ENCODE measurements at places on chromosomes 4 and X.
A peak's percentile ranks its signal among the peaks of the same experiment; 100 is the strongest.

DNA sequence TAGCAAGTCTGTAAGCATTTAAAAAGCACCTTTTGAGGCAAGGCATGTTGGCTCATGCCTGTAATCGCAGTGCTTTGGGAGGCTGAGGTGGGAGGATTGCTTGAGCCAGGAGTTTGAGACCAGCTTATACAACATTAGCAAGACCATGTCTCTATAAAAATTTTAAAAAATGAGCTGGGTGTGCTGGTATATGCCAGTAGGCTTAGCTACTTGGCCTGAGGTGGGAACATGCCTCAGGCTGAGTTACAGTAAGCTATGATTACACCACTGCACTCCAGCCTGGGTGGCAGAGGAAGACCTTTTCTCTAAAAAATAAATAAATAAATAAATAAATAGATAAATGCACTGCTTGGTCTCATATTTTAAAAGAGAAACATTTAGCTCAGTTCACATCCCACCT is 26.8 kb downstream of the BLTP1 start:
- no peak for DNase-seq

- DNase-seq, result peak; percentile 30
Measured at GRCh38 chr4:15729910-15730533, 27.2 kb downstream of the BST1 start.

DNA sequence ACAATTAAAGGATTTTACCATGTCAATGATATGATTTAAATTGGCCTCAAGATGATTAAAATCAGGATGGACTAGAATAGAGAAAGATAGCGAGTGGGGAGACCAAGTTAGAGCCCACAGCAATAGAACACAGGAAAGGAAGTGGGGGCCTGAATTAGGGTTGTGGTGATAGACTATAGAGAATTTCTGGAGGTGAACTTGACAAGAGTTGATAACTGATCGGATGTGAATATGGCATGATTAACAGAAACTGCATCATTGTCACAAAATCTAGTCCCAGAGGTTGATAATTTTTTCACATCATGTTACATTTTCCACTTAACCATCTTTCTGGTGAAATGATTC is 26.3 kb upstream of the TRPC3 start:
- no peak for DNase-seq

DNA sequence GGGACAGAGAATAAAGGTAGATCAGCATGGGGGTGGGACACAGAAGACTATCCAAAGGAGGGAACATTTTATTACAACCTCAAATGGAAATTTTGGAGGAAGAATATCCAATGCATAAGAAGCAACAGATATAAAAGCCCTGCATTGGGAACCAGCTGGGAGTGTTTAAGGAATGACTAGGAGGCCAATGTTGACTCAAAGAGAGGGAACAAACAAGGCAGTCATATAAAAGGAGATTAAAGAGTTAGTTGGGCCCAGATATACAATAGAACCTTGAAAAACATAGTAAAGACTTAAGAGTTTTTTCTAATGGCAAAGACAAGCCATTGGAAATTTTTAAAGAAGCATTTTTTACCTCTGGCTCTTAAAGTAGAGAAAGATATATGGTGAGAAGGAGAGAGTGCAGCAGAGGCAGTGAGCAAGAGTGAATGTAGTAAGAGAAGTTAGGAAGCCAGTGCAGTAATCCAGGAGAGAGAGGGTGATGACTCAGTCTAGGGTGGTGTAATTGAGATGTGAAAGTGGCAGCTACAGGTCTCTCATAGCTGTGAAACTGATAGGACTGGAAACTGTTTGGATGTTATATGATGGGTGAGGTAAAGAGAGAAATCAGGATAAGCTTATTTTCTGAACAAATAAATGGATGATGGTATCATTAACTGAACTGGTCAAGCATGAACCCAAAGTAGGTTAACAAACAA is 182.2 kb upstream of the ATOH1 start:
- DNase-seq, result no peak

- no peak for DNase-seq
Measured at GRCh38 chr4:81221303-81222081, 6.5 kb upstream of the PRKG2 start.

DNA sequence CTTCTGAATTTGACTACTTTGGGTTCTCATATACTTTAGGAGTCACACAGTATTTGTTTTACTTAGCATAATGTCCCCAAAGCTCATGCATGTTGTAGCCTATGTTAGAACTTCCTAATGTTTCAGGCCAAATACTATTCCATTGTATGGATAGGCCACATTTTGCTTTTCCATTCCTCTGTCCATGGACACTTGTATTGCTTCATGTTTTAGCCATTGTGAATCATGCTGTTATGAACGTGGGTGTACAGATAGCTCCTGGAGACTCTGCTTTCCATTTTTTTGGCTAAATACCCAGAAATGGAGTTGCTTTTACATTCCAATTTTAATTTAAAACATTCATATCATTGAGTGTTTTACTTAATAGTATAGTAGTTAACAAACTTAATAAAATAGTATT is 54.5 kb downstream of the HTT start:
- no peak for DNase-seq

- no peak for DNase-seq
Measured at GRCh38 chrX:35439692-35440091, 358.4 kb upstream of the MAGEB16 start.

- no peak for DNase-seq
Measured at GRCh38 chr4:70802928-70803580, 36.6 kb downstream of the GRSF1 start.

DNA sequence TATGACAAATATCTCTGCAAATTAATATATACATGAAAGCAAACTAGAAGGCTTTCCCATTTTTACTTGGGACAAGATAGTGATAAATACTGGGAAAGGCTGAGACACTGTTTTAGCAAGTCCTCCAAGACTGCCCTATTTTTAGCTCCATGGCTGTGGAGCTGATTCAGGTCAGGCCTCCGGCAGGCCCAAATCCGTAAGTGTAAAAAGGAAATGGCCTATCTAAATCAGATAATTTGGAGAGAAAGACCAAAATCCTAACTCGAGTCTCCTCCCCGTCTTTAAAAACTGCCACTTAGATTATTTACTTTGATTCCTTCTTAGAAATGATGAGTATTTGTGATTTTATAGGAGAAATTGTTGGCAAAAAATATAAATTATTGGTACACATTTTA is 2.9 kb downstream of the OTUD4 start:
- DNase-seq, result no peak

DNA sequence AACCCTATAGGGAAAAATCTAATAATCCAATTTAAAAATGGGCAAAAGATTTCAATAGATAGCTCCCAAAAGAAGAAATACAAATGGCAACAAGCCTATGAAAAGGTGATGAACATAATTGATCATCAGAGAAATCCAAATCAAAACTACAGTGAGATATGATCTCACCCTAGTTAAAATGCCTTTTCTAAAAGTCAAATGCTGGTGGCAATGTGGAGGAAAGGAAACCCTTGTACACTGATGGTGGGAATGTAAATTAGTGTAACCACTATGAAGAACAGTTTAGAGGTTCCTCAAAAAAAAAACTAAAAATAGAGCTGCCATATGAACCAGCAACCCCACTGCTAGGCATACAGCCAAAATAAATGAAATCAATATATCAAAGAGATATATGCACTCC is 44.5 kb downstream of the STPG2 start:
- no peak for DNase-seq

GRCh38 chr4:173039617-173040577 is 128.7 kb upstream of the GALNT7 start:
- DNase-seq, result no peak

DNA sequence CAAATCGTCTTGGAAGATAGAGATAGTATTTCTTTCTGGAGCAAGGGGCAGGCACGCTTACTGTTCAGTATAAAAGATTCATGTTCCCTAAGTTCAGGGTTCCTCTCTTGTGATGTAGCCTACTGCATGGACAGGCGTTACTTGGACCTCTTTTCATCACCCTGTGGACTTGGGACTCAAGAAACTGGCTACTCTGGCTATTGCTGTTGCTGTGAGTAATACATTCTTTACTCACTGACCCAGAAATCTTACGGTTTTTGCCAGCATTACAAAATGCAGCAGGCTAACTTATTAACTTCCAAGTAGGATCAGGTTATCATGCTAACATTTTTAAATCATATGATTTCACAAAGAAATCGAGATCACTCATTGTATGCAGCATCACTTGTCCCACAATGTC is 12.8 kb upstream of the GUCY1B1 start:
- no peak for DNase-seq

DNA sequence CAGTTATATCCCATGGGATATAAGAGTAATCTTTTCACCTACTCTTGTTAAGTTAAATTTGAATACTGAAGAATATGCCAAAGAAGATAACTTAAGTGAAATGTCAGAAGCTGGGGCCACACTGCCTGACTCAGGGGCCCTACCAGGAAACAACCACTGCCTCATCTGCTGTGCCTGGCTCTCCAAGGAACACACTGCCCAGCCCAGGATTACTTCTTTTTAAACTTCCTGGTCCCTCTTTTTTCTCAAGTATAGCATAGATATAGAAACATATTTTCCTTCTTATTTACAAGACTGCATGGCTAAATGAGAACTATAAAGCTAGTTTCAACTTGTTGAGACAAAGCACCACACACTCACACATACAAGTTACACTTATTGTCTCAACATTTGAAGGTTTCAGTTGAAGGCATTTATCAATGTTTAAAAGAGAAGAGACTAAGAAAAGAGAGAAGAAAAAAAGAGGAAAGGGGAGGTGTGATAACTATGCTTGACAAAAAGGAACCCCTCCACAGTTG is 45.2 kb downstream of the MAML3 start:
- no peak for DNase-seq

DNA sequence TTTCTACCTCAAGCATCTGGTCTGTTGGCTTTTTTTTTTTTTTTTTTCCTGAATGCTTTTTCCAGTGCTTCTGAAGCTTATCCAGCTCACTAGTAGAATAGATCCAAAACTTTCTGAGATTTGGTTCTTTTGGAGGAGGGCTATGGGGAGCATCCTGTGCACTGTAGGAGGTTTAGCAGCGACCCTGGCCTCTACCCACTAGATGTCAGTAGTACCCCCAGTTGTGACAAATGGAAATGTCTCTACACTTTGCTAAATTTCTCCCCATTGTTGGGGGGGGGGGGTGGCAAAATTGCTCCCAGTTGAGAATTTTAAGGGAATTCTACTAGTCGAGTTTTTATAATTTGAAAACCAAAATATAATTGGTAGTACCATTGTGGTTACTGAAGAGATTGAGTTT is 23.0 kb upstream of the PPA2 start:
- DNase-seq, result no peak

DNA sequence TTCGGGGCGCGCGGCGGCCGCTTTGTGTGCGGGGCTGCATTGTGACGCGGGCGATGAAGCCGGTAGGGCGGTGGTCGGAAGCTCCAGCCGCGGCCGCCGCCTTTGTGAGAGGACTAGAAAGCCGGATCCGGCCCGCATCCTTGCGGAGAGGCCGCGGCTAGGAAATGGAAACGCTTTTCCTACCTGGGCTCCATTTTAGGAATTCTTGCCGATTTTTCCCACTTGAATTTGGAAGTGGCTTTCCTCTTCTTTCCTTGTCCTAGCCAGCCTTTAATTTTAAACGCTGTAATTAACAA is 708 bp downstream of the TMSB4X start:
- DNase-seq, result no peak

DNA sequence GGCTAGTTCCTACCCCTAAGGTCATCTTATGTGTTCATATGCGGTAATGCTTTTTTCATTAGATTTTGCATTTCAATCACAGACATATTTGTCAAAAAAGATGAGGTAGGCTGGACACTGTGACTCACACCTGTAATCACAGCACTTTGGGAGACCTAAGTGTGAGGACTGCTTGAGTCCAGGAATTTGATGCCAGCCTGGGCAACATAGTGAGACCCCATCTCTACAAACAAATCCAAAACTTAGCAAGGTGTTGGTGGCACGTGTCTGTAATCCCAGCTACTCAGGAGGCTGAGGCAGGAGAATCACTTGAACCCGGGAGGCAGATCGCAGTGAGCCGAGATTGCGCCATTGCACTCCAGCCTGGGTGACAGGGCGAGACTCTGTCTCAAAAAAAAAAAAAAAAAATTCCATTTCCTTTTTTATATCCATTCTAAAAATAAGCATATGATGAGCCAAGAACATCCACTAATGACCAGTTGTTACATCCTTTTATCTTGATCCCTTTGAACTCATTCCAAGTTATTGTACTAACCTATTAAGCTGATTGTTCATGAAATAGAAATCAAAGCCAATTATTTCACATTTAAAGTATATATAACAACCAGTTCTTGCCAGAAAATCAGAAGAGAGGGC is 23.4 kb downstream of the PGAM4 start:
- DNase-seq, result no peak

GRCh38 chr4:137359691-137360315 is 172.5 kb downstream of the PCDH18 start:
- no peak for DNase-seq

DNA sequence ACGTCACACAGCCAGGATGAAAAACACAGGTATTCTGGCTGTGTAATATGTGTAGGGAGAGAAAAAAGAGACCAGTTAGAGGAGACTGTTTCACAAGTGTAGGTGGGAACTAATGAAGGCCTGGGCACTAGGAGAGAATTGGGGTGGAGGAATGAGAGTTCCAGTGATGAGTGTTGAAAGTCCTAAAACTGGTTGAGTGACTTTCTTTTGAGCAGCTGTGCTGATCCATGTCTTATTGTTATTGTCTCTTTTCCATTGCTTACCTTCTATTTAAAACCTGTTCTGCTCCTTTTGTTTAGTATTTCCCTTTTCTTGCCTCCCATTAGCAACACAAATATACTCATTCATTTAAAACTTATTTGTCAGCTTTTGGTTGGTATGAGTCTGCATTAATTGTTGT is 88.7 kb downstream of the PDLIM5 start:
- no peak for DNase-seq

DNA sequence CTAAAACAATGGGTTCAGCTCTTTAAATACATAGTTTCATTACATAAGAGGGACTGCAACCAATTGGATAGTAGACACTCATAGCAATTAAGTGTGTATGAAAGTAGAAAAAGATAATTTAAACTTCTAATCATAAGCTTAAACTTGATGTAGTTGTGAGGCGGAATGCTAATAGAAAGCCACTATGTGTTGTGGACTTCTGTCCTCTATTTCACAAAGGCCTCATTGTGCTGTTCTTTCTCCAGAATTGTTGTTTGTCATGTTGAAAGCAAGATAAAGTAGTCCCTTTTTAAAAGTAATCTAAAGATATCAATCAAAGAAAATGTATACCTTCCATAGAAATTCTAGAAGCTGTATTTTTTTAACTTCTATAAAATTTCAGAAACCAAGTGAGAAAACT is 329.4 kb downstream of the KLHL4 start:
- no peak for DNase-seq

- DNase-seq, result no peak
Measured at GRCh38 chr4:151530783-151531182, 121.8 kb downstream of the FHIP1A start.

GRCh38 chr4:173469622-173470021 is 60.4 kb downstream of the HAND2 start:
- no peak for DNase-seq
